Nucleus accumbens (tissue), 56 donors: ENCODE measurements at places on chromosomes 7 and 10.

DNA sequence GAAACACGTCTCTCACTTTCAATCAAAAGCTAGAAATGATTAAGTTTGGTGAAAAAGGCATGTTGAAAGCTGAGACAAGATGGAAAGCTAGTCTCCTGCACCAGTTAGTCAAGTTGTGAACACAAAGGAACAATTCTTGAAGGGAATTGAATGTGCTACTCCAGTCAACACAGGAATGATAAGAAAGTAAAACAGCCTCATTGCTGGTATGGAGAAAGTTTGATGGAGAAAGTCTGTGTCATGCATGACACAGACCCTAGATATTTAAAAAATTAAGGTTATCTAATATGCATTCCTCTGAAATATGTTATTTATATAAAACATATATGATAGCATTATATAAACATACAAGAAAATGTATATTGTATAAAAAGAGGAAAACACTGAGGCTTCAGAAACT, 699.4 kb upstream of the FZD8 start:
- DNase-seq = no peak

DNA sequence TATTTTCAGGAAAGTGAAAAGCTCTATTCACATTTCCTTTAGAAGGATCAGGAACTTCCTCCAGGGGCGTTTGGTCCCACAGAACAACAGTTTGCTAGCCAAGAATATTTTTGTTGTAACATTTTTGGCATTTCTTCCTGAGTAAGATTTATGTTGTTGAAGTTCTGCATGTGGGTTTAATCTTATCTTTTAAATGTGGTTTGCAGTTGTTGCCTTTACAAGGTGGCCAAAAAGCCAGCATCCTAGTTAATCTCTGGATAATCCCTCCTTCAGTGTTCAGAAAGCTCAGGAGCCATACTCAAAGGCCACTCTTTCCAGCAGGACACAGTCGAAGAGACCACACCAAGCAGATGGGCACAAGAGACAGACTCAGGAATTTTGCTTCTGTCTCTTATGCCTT, 30.0 kb downstream of the SLC26A4 start:
- no peak for DNase-seq

GRCh38 chr10:14491811-14492210, 161.1 kb upstream of the FRMD4A start:
- DNase-seq = no peak

DNA sequence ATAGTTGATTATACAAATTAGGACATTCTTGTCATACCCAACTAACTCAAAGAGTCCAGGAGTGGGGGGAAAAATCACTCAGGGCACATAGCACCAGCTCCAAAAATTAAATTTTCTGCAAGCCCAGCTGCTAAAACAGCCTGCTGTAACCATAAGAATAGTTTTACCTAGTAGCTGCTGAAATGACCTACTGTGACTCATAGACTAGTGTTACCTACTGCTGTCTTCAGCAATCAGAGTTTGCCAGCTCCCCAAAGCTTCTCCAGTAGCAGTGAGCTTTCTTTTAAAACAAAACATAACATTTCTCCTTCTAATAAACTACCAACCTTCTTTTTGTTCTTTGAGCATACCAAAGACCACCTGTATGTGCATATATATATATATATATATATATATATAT, 4.2 kb upstream of the ARHGAP12 start:
- DNase-seq = no peak

GRCh38 chr10:126670056-126670894, at the start of gene C10orf90:
Gene C10orf90, minus strand, starts transcription at chr10:126670693. Its CDS starts 213 bp downstream, at chr10:126670480.
- no peak for DNase-seq

DNA sequence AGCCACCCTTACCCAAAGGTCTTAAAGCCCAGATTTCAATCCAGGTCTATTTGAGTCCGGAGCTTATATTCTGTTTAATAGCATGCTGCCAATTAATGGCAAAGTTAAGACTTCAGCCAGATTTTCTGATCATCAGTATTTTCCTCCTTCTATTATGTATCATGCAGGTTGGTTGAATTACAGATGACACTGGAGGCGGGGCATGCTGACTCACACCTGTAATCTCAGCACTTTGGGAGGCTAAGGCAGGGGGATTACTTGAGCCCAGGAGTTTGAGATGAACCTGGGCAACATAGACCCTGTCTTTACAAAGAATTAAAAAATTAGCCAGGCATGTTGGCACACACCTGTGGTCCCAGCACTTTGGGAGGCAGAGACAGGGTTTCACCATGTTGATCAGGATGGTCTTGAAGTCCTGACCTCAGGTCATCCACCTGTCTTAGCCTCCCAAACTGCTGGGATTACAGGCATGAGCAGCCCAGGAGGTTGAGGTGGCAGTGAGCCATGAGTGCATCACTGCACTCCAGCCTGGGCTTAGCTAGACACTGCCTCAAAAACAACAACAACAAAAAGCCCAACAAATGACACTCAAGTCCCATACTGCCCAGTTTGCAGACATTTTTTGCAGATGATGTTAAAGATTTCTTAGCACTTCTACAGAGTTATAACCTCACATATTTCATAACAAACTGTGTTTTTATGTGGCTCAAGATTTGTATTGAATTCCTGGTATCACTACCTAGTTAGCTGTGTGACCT, 62.5 kb downstream of the MCU start:
- DNase-seq = no peak

GRCh38 chr10:555281-555680, 134.2 kb downstream of the DIP2C start:
- no peak for DNase-seq

GRCh38 chr10:104778371-104778770, 137.3 kb downstream of the SORCS3 start:
- no peak for DNase-seq

- DNase-seq = no peak
Observed at GRCh38 chr10:48224296-48224695, 50.2 kb downstream of the FRMPD2 start.

GRCh38 chr10:22285130-22285529, 31.1 kb upstream of the COMMD3 start:
- no peak for DNase-seq

DNA sequence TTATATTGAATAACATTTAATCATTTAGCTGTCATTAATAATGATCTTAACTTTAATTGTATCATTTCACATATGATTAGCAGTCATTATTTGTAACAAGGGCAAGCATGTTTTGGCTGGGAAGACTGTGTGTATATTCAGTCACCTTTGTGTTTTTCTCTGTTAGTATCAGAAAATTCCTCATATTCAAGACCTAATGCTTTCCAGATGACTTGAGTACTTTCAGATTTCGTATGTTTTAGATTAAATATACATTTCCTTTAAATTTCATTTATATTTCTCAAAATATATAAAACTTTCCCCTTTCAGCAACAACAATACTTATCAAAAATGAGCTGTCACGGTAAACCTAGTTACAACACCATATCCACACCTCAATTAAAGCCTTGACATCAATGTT, 6.3 kb upstream of the CACNA2D1 start:
- no peak for DNase-seq

- DNase-seq = no peak
Observed at GRCh38 chr10:109929501-109930219, 6.3 kb upstream of the XPNPEP1 start.

DNA sequence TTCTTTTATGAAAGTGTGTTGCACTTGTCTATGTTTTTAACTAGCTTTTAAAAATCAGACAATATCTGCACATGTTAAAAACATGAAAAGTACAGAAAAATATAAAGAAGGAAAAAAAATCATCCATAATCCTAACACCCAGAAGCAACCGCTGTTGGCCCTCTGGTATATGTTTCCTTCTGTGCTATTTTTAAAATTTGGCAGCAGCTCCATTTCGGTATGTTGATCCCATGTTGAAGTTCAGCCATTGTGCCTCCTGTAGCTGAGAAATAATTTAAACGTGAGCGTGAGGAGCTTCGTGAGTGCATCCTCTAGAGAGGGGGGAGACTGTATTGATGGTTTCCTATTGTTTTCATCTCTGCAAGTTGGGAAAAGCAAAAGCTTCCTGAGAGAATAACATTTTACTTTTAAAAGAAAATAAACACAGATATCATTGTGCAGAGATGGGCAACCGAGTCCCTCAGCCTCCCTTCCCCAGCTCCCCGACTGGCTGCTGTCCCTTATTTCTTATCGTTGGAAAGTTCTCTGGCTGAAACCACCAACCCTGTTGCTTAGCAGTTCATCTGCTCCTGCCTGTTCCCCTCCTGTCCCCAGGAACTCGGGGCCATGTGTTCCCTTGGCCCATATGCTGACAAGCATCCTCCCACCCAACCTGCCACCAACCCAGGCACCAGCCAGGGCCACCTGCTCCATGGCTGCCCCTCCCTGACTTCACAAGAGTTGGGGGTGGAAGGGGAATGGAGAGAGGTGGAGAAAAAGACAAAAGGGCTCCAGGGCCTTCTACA, 499.1 kb upstream of the PODXL start:
- no peak for DNase-seq

GRCh38 chr7:155918720-155919390, 106.6 kb upstream of the SHH start:
- no peak for DNase-seq

DNA sequence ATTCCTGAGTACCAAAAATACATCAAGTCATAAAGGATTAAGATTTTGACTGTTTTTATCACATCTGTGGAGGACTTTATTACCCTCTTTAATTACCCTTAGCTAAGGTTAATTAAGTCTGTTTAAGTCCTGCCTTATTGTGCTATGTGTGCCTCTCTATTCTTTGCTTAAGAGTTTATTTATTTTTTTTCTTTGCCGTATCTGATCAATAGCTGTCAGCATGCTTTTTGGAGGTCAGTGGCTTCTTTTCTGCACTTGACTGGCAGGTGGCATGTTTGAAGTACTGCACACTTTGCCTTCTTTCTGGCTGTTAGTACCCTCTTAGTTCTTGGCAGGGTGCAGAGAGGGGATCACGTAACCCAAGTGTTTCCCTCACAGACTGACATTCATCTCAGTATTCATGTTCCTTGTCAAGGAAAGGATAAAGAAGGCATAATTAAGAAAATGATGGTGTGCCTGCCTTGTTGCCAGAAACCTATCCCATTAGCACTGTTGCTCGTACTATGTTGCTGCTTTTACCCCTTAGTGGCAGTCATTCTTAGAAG, 225.8 kb downstream of the EXOC4 start:
- DNase-seq = no peak

GRCh38 chr7:31890198-31890597, 180.0 kb downstream of the PDE1C start:
- DNase-seq = no peak

- DNase-seq = no peak
Observed at GRCh38 chr10:60135020-60135419, 228.7 kb upstream of the CCDC6 start.

DNA sequence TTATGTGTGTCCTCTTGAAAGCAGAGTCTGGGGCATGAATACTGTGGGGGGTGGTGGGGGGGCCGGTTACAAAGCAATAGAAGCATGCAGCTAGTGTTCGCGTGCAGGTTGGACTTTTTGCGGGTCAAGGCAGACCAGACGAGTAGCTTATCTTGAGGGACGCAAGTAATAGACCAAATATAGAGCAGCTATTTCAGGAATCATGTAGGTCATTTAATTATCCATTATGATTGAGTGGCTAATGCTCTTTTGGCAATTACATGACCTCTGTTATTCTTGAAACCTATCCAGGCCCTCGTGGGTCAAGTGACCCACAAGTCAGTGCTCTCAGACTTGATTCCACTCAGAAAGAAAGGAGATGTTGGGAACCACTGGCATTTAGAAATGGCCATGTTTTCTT, 93.0 kb downstream of the BTRC start:
- no peak for DNase-seq

DNA sequence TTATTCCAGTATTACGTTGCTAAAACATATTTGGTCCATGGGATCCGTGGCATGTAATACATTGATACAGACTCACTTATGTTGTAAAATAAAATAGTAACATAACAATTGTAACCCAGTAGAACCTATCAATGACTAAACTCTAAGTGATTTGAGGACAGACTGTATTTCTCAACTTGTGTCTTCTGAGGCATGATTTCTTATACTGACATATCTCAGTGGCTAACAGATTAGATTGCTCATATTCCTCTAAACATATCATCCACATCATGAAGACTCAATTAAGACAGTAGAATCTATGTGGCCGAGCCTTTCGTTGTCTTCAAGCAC, 72.3 kb downstream of the CREB5 start:
- no peak for DNase-seq

DNA sequence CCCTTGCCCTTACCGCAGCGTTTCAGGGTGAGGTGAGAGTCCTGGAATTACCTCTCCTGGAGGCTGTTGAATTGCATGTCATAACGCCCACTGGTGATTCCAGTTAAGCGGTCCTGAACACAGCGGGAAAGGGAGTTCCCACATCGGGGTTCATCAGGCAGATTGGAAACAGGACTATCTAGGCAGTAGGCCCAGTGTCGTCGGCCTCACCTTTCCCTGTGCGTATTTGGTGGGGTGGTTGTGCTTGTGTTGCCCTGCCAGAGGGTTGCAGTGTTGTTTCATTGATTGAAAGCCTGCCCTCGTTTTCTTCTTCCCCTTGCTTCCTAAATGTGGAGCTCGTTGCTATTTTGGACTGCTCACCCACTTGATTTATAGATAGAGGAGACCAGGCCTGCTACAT, 10.6 kb upstream of the SUN1 start:
- no peak for DNase-seq

DNA sequence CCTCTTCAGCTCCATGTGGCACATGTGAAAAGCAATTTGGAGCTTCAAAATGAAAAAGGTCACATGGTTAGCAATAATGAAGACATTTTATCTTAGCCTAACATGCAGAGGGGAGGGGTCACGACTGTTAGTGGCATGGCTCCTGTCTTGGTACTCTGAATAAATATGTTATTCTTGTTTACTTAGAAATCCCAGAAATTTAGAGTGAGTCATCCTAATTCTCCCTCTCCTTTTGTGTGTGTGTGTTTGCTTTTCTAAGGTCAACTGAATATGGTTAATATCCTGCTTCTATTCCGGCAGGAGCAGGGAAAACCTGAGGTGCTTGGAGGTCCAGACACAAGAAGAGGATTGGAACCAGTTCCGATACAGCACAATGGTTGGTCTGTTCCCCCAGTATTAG, 17.6 kb downstream of the BCCIP start:
- DNase-seq = no peak

- DNase-seq = no peak
Observed at GRCh38 chr7:30969604-30969970, 5.8 kb downstream of the GHRHR start.

DNA sequence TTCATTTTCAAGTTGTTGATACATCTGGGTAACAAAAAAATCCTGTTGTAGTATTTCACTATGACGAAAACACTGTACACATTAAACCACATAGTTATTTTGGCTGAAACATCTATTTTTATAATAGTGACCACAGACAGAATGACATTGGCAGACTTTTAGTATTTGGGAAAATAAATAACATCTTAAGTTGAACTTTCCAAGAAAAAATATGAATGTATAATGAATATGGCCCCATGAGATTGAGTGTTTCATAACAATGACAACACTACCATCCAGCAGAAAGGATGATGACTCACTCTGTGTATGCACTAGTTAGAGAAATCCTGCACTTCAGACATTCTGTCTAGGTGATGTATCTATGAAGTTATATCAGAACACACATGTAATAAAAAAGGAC, 118.1 kb downstream of the SEMA3D start:
- no peak for DNase-seq

DNA sequence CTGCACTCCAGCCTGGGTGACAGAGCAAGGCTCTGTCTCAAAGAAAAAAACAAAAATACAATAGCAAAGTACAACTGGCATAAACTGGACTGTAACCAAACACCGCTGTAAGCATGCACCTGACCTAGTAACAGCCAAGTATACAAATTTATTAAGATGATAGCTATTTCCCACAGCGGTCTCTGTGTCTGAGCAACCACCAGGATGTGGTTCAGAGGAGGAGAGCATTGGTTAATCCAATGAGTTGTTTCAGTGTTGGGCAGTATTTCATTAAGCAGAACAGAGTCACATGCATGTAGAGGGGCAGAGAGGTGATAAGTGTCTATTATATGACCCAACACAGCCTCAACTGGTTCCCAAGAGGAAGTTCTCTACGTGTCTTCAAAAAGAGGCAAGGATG, 4.0 kb downstream of the SLC16A12 start:
- DNase-seq = no peak
